ENCODE measurements at places on chromosomes 1 and 21.

DNA sequence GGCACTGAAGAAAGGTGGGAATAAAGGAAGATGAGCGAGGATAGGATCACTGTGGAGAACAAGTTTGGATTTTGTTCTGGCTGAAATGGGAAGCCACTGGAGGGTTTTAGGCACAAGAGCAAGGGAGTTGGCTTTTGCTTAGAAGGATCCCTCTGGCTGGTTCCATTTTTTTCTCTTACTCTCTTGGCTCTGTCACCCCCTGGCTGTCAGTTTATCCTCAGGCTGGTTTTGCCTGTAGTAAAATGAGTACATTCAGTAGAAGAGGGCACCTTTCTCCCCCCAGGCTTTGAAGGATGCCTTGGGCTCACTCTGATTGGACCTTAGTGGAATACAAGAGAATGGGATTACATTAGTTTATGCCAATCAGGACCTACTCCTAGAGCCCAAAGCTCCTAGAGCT, 17.1 kb downstream of the CACHD1 start:
- no peak for DNase-seq

DNA sequence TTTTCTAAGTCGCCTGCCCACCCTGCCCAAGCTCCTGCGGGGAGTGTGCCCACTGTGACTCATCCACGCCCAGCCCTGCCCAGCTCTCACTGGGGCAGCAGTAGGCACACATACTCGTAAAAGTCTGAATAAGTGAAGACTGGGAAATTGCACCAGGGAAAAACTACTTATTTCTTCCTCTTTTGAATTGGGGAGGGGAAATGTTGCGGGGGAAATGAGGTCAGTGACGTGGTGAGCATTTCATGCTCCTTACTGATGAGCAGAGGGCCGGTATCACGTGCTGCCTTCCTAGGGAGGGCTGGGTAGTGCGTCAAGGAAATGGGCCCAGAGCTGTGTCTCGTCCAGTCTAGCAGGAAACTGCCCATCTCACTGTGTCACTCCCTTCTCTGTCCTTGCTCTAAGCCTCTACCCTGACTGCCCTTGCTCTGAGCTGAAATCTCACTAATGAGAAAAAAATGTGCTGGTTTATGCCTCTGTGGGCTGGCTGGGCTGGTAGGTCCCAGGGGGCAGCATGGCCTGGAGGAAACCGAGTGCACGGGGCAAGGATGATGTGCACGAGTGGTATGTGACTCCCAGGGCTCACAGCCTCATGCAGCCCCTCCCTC, 13.5 kb upstream of the TNFRSF1B start:
- no peak for DNase-seq

GRCh38 chr1:76961181-76961819, 94.0 kb downstream of the ST6GALNAC5 start:
- no peak for DNase-seq

- DNase-seq = no peak
Measured at GRCh38 chr1:992362-992761, 7.5 kb downstream of the HES4 start.

DNA sequence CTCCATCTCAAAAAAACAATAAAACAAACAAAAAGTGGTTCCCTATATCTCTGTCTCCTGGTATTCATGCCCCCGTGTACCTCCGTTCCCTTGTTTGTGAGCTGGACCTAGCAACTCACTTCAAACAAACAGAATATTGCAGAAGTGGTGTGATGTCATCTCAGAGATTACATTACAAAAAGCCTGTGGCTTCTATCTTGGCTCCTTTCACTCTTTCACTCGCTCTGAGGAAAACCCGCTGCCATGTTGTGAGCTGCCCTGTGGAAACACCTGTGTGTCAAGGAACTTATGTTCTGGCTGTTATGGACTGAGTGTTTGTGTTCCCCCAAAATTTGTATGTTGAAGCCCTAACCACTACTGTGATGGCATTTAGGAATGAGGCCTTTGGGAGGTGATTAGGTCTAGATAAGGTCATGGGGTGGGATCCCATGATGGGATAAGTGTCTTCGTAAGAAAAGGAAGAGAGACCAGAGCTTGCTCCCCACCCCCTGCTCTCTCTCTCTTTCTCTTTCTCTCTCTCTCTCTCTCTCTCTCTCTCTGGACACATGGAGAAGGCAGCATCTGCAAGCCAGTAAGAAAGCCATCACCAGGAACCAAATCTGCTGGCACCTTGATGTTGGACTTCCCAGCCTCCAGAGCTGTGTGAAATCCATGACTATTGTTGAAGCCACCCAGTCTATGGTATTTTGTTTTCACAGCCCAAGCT, 7.4 kb upstream of the HYI start:
- DNase-seq = no peak

DNA sequence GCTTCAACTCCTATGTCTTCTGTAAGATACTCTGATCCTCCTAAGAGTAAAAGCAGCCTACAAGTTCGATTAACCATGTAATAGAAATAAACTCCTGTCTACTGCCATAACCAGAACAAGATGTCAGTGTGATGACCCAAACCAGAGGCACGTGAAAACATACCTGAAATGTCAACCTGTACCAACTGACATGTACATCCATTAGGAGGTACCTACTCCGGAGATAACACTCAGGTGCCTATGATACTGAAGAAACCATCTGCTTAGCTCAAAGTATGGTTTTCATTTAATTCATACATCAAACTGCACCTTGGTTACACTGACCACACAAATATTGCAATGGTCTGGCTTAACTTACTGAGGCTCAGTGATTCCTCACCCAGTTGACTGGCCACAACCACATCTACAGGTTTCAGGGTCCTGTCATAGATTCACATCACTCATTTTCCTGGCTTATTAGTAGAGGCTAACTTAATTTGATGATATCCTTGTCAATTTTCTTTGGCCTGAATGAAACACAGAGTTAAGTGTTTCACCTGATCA, 4.4 kb downstream of the ITPKB start:
- DNase-seq = no peak

DNA sequence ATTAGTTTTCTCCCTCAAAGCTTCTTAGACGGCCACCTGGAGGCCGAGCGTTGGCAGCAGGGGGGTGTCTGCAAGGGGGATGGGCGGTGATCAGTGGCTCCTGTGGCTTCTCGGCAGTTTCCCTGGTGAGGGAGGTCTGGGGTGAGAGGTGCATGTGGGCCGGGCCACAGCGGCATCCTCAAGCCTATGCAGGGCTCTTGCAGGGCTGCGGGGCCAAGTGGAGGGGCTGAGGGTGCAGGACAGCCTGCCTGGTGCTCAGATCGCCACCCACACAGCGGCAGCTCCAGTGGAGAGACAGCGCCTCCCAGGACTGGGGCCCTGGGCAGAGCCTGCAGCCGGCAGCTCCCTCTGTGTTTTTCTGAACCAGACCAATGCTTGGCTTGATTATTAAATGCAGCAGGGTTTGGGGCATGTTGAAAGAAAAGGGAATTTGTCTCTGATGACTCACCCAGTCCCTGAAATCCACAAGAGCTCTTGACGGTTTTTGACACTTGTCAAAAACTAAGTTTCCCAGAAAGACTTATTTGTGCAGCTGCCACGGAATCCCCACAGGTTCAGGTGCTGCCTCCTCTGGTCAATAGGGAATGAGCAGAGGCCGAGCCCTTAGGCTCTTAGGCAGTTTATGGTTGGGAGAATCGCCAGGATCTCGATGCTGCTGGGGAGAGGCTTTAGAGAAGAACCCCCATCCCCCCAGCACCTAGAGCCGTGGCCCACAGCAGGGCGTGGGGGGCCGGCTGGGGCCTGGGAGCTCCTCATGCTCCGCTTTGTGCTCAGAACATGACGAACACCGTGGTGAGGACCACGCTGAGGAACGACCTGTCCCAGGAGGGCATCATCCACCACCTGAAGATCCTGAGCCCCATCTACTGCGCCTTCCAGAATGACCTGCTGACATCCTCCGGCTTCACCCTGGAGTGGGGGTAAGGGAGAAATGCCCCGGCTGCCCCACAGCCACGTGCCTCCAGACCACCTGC, 54.7 kb downstream of the UMODL1 start:
- no peak for DNase-seq

DNA sequence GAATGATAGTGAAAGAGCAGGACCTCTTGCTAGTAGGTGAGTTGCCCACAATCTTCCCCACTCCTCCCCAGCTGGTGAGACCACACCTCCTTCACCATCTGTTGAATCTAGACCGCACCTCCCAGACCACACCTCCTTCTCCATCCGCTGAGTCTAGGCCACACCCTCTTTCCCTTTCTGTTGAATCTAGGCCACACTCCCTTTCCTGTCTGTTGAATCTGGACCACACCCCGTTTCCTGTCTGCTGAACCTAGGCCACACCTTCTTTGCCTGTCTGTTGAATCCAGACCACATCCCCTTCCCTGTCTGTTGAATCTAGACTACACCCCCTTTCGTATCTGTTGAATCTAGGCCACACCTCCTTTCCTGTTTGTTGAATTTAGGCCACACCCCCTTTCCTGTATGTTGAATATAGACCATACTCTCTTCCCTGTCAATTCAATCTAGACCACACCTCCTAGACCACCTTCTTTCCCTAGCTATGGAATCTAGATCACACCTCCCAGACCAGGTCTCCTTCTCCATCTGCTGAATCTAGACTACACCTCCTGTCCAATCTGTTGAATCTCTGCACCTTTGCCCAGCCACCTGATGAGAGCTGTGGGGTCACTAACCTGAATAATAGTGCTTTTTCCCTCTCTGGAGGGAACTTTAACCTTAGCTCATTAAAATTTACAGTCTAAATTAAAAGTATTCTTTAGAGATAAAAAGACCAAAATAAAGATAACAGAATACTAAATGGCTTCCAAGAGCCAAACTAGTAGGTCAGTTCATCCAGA, 116.3 kb downstream of the DAB1 start:
- DNase-seq = no peak

DNA sequence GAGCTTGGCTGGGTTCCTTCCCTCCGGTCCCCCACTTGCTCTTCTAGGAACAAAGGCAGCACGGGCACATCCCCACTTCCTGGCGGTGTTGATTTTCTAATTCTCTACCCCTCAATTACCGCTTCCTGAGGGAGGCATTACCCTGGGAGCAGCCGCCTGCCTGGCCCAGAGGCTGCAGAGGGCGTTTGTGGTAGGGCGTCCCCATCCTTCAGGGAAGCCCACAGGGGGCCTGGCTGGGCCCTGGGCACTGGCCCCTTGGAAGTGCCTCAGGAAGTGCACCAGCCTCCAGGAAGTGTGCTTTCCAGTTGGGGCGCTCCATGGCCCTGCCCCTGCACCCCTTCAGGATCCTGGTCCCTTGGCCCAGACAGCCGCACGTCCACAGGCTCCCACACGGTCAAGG, 42.1 kb upstream of the CASZ1 start:
- DNase-seq = no peak

DNA sequence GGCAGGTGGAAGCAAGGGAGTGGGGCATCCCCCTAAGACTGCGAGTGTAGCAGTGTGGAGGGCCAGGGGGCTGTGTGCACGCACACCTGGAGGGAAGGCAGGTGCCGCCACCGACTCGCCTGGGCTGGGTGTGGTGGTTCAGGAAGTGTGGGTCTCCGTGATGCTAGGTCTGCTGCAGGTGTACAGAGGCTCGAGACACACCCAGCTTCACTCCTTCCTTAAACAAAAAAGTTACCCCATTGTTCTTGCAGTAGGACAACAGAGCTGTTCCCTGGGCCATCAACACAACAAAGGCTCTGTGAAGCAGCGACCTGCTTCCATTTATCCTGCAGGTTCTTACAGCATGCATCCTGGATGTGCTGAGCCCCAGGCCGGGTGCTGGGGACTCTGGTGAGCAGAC, 100.4 kb upstream of the TMEM51 start:
- DNase-seq = no peak
